ENCODE measurements at places on chromosomes 4 and X.
A peak's percentile ranks its signal among the peaks of the same experiment; 100 is the strongest.

DNA sequence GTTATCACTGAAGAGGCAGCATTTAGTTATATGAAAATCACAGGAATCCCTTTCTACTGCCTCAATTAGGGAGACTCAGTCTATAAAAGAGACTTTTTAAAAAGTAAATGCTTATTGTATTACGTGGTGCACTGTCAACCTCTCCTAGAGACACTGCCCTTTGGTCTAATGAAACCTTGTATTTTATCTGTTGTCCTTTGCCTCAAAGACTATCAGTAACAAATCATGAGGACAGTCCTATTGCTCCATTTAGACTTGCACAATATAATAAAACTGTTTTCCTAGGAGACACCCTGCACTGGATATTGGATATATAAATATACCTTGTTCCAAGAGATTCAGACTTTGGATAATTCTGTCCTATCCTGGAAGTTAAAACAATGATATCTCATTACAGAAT is 34.2 kb downstream of the VCX3A start:
- no peak for DNase-seq

- no peak for DNase-seq
Observed at GRCh38 chr4:59387759-59388758, 1812.1 kb upstream of the ADGRL3 start.

GRCh38 chr4:114399105-114399504 is 199.5 kb upstream of the UGT8 start:
- no peak for DNase-seq

DNA sequence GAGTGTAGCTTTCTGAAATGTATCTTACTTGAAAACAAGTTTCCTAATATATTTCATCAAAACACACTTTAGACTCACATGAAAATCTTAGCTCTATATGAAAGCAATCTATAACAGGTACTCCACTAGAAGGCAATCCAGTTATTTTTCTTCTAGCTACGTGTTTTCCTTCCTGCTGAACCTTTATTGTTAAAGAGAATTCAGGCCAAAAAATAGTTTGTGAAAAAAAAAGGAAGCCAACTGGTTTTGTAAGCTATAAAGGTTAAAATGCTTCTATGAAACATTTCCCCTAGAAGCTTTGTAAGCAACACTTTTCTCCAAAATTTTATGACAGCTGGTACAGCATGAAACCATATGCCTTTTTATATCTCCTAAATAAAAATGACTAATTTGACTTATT is 304.7 kb upstream of the DIAPH2 start:
- peak; percentile 51 for DNase-seq

- no peak for DNase-seq
Observed at GRCh38 chr4:158213466-158213865, 3.2 kb downstream of the TMEM144 start.

DNA sequence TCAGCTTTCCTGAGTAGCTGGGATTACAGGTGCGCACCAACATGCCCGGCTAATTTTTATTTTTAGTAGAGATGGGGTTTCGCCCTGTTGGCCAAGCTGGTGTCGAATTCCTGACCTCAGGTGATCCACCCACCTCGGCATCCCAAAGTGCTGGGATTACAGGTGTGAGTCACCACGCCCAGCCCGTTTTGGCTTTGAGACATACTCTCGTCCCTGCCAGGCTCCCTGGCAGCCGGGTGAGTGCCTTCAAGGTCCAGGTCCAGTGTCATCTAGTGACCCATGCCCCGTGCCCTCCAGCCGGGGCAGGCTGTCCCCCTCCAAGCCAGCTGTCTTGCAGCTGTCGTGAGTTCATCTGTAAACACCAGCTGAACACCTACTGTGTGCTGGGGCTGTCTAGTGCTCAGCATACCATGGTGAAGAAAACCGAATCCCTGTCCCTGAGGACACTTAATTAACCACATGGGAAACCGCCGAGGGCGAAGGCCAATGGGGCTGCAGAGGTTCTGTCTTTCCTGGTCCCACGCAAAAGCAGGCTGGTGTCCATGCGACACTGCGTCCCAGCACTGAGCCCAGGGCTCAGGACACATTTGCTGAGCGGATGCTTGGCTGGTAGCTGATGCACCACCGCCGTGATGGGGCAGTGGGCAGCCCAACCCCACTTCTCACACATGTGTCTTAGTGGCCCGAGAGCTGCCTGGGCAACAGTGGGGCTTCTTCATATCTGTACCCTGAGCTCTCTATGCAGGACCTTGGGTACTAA is 21.9 kb downstream of the NSG1 start:
- DNase-seq, result no peak
